ENCODE measurements at places on chromosomes 11 and 22.

- DNase-seq, result peak; percentile 78
These were observed 320 bp downstream of the CLTCL1 start for GRCh38 chr22:19291218-19291579.

GRCh38 chr11:44742508-44743246, 15.9 kb downstream of the TSPAN18 start:
- no peak for DNase-seq

- no peak for DNase-seq
These were observed 8.6 kb downstream of the SNAP29 start for GRCh38 chr22:20867179-20868024.

- DNase-seq, result no peak
These were observed 2.3 kb upstream of the XBP1 start for GRCh38 chr22:28802595-28803123.

GRCh38 chr11:35764417-35764816, 101.8 kb downstream of the TRIM44 start:
- no peak for DNase-seq

GRCh38 chr11:112975051-112975450, 13.8 kb downstream of the NCAM1 start:
- DNase-seq, result no peak

DNA sequence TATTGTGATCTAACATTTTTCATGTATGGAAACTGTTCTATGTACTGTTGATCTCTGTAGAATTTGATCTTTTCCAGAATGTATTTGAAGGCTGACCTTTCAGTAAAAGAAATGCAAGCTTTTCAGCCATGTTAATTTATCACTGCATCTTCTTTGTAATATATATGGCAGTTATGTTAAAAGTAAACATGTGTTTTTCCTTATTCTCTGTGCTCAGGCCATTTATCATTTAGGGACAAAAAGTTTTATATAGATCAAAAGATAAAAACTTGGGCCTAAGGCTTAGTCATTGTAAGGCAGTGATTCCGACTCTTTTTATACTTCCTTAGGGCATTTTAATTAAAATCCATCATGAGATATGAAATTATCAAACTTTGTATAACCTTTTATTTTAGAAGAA, 48.7 kb downstream of the KDM2A start:
- no peak for DNase-seq

GRCh38 chr11:35305670-35306382, 113.5 kb downstream of the SLC1A2 start:
- peak; percentile 48 for DNase-seq

GRCh38 chr22:41302811-41303210, 1.5 kb downstream of the ZC3H7B start:
- DNase-seq, result no peak

DNA sequence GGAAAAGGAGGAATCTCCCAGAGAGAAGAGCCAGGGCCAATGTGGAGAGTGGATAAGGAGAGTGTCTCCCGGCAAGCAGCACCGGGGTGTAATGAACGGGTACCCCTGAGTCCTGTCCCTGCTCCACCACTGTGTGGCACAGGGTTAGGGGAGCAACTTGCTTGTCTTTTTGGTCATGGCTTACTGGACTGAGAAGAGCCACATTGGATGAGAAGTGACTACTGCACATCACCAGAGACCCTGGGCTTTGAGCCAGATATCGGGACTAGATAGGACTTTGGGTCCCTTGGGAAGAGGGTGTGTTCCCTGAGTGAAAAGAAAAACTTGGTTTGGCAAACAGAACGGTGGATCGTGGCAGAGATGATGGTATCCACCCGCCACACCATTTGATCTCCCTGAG, 24.6 kb downstream of the SDHAF2 start:
- peak; percentile 64 for DNase-seq

GRCh38 chr11:70731271-70732022, 333.1 kb downstream of the CTTN start:
- no peak for DNase-seq

GRCh38 chr22:48359613-48359965, 1468.1 kb downstream of the BRD1 start:
- no peak for DNase-seq

GRCh38 chr11:93668171-93668570, 6.7 kb downstream of the CEP295 start:
- DNase-seq, result no peak

DNA sequence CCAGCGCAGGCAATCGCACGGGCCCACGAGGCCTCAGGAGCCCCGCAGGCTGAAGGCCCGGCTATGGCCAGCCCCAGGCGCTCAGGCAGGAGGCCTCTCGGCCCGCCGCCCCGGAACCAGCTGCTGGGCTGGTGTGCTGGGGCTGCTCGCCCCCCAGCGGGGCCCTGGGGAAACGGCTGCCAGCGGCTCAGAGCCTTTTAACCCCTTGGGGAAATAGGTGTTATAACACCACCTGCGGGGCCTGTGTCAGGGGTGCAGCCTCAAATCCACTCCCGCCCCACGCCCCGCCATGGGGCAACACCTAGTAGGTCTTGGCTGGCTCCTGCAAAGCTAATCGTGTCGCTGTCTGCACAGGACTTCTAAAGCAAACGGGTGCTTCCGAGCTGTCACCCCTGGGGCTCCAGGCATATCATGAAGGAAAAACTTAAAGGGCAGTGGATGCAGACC, 237.4 kb downstream of the TTC28 start:
- peak; percentile 71 for DNase-seq

GRCh38 chr11:19923626-19924025, 211.0 kb downstream of the NAV2 start:
- DNase-seq, result no peak

DNA sequence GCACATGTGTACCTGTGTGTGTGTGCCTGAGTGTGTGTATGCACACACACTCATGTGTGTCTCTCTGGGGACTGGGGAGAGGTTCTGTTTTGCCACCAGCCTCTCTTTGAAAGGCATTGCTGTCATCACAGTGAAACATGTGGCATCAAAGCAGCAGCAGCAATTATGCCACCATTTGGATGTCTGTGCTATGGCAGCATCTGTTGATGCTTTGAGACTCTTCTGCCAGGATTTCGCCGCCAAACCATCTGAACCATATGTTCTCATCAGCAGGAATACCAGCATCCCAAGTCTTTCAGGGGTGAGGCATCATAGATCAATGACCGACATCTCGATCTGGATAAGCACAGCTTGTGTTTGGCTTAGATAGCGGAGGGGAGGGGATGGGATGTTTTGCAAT, 168.6 kb downstream of the FAT3 start:
- peak; percentile 51 for DNase-seq

DNA sequence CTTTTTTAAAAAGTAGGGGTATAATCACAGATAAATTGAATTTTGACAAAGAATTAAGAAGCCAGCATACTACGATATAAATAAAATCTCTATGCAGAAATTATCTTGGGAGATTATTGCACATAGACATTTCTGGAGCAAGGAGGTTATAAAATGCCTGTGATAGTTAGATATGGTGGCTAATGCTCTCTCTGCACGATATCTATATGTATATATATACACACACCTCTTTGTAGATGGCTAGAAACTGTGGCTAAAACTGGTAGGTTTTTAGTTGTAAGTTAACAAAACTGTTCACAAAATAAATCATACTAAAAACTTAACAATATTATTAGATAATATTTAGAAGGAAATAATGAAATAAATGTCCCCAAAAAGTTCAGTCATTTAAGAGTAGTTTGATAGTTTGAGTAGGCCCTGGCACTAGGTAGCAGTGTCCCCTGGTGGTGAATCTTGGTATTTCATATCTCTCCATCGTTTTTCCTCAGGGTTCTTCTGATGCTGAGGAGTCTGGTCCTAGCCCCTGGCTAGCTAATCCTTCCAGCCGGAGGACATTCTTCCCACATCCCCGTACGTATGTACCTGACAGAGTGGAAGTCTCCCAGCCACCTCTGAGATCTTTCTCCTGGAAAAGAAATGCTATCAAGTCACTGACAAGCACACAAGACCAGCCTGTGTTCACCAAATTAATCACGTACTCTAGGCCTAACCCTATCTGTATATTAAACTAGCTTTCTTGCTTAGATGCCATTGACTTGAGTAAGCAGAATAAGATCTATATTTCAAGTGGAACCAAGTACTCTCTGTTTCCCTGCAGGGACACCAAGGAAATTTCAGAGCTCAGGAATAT, 32.2 kb downstream of the ART5 start:
- peak; percentile 68 for DNase-seq

GRCh38 chr11:58647866-58648265, 25.4 kb downstream of the CNTF start:
- no peak for DNase-seq

- no peak for DNase-seq
These were observed 4.9 kb downstream of the OVOL1 start for GRCh38 chr11:65791719-65792213.

- DNase-seq, result no peak
These were observed 21.8 kb upstream of the PIK3C2A start for GRCh38 chr11:17229481-17230152.

- DNase-seq, result no peak
These were observed 3.3 kb downstream of the PCF11 start for GRCh38 chr11:83159902-83160865.
